ENCODE measurements at places on chromosomes 16 and 17.

- DNase-seq: no peak
These were observed 55.9 kb downstream of the USP22 start for GRCh38 chr17:20986767-20987510.

DNA sequence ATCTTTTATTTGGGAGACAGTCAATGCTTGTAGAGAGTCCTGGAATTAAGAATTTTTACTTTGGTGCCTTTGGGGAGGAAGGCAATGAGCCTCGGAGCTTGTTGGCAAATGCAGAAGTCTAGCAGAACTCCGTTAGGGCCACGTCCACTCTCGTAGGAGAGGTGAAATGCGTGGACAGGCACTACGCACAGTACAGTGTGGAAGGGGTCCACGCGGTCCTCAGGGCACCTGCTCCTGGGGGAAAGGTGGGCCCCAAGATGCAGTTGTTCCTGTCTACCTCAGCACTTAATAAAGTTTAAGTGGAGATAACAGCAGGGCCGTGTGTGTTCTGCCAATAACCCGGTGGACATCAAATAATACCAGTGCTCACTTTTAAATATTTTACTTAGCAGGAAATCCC is 1.8 kb downstream of the RAB11FIP3 start:
- DNase-seq: no peak

- no peak for DNase-seq
These were observed 114.4 kb downstream of the CDH13 start for GRCh38 chr16:82741073-82741615.

DNA sequence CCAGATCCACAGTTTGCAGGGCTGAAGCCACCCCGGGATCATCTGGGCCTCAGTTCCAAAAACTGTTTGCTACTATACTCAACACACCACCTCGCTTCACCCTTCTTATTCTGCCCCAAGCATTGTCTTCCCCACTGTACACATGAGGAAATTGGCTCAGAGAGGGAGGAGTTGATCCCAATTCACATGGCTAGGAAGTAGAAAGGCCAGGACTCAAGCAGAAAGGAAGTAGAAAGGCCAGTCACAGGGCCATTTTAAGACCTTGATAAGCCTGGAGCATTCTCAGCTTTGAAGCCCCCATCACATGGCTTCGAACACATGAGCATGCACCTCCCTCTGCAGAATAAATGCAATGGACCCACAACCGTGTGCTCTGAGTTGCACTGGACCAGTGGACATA is 7.7 kb upstream of the PRSS22 start:
- no peak for DNase-seq

DNA sequence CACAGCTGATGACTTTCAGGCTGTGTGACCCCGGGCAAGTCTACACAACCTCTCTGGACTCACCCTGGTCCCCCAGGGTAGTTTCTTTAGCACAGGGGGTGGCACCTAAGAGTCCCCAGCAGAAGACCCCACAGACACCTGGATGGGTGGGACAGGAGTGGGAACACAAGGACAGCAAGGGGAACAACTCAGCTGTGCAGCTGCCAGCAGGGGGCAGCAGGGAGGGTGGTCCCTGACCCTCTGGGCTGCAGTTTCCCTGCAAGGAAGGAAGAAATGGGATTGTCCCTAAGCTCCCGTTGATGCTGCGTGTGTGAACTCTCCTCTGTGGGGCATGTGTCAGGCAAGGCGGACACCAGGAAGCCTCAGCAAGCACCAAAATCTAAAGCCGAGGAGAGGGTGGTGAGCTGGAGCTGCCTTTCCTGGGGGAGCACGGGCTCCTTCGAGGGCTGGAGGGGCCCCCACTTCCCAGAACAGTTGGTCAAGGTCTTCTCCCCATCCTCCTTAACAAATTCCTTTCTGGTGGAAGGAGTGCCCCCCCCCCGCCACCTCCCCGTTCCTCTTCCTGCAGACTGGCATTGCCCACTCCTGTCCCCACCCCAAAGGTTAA is 24.1 kb upstream of the CDH5 start:
- no peak for DNase-seq

DNA sequence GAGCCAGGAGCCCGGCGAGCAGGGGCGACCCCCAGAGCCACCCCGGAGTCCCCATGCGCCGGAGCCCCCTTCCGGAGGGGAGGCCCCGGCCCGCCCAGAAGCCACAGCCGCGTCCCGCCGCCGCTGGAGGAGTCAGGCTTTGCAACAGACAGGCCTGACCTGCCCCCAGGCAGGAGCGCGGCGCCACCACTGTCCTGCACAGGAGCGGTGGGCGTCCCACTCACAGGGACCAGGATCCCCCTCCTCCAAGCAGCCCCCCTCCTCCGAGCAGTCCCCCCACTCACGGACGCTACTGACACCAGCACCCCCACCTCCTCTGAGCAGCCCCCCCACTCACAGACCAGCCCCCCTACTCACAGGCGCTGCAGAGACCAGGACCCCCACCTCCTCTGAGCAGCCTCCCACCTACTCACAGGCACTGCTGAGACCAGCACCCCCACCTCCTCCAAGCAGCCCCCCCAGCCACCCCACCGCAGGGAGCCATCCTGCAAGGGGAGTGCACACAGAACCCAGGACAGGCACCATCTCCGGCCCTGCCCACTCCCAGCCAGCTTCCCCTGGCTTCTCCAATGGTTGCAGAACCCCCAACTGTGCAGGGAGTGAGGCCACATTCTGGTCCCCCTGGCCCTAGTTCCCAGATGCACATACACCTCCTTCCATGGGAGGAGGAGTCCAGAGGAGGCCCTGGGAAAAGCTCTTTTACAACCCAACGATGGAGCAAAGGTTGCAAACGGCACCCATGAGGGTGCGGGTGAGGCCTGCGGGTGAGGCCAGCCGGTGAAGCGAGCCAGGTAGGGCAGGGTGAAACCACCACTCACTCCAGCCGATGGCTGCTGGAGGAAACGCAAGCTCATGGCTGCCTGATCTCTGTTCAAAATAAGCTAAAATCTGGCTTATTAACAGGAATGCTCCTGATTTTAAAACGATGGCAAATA is 69.9 kb downstream of the ABR start:
- DNase-seq: peak; percentile 11

GRCh38 chr17:82544431-82545070 is 25.0 kb downstream of the FOXK2 start:
- no peak for DNase-seq

DNA sequence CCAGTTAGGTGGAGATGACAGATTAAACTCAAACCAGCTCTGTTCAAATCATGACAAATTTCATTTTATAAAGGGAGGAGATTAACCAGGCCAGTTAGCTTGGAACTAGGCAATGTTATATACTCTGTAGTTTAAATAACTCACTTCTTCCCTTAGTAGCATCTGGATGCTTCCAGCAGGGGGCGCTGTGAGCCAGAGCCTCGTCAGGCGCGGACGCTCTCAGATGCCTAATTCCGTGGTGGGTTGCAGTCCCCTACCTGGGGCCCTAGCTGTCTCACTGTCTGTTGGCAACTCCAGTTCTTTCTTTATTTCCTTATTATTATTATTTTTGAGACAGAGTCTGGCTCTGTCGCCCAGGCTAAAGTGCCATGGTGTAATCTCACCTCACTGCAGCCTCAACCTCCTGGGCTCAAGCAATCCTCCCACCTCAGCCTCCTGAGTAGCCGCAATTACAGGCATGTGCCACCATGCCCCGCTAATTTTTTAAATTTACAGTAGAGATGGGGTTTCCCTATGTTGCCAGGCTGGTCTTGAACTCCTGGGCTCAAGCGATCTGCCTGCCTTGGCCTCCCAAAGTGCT is 17.3 kb upstream of the WFDC1 start:
- peak; percentile 26 for DNase-seq

- DNase-seq: no peak
These were observed 824 bp upstream of the PSME3 start for GRCh38 chr17:42832213-42832933.

GRCh38 chr17:19260958-19261357 is 23.8 kb downstream of the EPN2 start:
- DNase-seq: peak; percentile 49

GRCh38 chr17:74211141-74211911 is 2.0 kb upstream of the TTYH2 start:
- DNase-seq: no peak

DNA sequence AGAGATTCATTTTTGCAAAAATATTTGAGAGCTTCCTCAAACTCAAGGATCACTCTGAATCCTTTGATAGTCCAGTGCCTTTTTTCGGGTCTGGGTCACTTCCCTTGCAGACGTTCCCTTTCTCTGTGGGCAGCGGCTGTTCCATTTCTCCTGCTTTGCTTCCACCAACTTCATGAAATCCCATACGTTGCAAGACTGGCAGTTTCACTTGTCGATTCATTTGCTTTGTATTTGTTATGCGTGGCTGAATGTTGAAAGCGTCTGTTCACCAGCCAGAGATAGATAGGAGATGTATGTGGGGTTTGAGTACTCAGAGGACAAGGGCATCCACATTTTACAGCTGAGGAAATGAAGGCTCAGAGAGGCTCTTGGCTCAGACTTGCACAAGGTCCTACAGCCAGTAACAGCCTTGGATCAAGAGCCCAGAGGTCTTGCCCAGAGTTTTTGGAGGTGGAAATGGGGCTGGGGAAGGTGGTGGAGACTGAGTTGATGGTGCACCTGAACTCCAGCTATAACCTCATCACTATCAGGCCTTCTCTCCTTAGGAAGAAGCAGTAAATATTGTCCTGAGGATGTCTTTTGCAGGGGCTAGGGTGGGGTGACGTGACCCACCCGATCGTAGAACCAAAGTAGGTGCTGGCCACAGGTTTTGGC is 1.3 kb upstream of the CCDC102A start:
- DNase-seq: no peak

DNA sequence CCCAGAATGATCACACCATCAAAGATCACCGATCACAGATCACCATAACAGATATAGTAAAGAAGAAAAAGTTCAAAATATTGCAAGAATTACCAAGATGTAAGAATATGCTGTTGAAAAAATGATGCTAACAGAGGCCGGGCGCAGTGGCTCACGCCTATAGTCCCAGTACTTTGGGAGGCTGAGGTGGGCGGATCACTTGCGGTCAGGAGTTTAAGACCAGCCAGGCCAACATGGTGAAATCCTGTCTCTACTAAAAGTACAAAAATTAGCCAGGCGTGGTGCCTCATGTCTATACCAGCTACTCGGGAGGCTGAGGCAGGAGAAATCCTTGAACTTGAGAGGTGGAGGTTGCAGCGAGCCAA is 53.2 kb downstream of the CPPED1 start:
- DNase-seq: no peak

DNA sequence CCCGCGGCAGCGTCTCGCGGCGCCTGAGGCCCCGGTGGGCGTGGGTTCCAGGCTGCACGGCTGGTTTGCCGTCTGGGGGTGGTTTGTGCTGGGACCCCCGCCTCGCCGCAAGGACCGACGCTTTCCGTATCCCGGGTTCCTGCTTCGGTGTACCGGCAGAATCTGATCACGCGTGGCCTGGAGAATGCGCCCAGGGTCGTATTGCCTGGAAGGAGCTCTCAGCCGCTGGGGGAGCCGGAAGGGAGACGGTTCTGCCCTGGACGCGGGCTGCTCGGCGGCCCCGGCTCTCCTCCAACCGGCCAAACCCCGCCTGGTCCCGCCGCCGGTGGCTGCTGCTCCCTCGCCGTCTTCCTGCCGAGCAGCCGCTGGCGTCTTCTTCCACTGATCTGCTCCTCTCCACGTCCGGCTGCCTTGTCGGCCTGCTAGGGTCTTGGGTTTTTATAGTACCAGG is 39.8 kb downstream of the ZNF778 start:
- DNase-seq: no peak

- DNase-seq: no peak
These were observed 24.0 kb upstream of the PHB1 start for GRCh38 chr17:49438436-49439278.

DNA sequence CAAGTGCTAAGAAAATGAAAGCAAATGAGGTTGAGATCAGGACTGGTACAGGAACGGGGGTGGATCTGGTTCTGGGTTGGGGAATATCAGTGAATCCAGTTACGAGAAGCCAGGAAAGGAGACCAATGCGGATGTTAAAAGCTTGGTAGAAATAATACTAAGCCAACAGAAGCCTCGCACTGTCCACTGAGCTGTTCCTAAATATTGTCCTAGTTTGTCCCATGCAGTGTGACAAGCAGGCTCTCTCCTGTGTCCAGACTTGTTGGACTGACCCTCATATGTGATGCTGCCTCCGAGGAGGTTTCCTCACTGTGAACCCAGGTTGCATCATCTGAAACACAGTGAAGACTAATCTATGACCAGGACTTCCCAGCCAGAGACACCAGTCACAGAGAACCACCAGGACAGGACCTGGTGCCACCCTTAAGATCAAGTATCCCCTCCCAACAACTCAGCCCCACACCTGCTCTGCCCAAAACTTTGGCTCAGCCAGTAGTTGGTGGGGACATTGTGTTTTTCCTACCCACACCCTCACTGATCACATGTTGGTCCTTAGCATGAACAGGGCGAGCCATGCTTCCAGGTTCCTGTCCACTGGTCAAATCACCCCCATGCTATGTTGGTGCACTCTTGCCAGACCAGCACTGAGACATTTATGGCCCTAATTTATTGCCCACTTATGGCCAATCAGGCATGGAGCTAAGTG is 32.7 kb upstream of the SCNN1B start:
- no peak for DNase-seq

- peak; percentile 45 for DNase-seq
These were observed 34.4 kb upstream of the PRKCB start for GRCh38 chr16:23801378-23801777.

GRCh38 chr16:85448557-85449190 is 164.4 kb upstream of the GSE1 start:
- DNase-seq: peak; percentile 97

DNA sequence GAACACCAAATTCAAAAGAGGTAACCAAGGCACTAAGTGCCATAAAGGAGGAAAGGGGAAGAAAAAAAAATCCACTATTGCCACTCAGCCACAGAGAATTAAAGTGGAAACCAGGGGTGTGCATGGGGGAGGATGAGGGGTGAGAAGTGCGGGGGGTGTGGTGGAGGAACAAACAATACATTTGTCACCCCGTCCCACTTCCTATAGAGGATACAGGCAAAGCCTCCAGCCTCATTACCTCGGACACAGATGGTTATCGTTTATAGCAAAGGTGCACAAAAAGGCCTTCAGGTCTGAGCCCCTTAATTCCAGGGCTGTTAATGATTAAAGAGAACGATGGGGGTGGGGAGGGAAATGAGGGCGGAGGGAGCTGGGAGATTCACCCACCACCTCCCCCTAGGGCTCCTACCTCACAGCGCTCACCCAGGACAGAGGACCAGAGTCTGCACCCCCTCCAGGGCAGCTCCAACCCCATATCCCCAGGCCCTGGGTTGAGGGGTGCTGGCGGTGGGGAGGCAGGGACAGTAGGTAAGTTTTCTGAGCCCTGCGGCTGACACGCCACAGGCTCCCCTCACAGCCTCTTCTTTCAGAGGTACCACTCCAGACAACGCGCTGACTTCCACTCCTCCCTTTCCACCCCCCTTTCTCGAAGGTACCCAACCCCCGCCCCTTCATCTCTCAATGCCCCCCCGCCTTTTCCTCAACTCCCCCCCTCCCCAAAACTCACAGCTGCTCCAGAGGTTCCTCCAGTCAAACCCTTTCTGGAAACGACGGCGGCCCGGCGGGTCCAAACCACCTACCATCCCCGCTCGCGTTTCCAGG is 470 bp downstream of the DCUN1D3 start:
- DNase-seq: no peak
